Frontal cortex (tissue), 4 donors: ENCODE measurements at places on chromosomes 3 and 15. TPM values are rescaled to one million over a fixed set of nuclear protein-coding genes. Genes with fewer than 3 reads are reported as not detected.

GRCh38 chr3:43559961-43560360 is 61.9 kb downstream of the ANO10 start:
- no peak for DNase-seq

Gene ONECUT1
- total RNA-seq, result not detected

- no peak for DNase-seq
Observed at GRCh38 chr3:190319660-190320059, 2.6 kb downstream of the CLDN1 start.

DNA sequence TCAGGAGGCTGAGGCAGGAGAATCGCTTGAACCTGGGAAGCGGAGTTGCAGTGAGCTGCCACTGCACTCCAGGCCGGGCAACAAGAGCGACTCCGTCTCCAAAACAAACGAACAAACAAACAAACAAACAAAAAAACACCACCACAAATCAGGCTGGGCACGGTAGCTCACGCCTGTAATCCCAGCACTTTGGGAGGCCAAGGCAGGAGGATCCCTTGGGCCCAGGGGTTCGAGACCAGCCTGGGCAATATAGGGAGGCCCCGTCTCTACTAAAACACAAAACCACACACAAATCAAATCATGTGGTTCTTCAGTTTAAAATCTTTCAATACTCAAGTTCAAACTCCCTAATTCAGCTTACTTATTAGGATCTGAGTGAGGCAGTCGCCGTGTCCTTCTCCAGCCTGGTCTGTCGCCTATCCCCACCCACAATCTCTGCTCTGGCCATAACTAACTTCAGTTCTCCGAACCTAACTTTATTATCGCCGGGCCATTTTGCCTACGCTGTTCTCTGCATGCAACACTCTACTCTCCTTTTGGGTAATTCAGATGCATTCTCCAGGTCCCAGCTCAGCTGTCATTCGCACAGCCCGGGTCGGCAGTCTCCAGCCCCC is 660 bp upstream of the RTF1 start:
- no peak for DNase-seq

Gene GADL1
- 5.3 TPM for total RNA-seq

DNA sequence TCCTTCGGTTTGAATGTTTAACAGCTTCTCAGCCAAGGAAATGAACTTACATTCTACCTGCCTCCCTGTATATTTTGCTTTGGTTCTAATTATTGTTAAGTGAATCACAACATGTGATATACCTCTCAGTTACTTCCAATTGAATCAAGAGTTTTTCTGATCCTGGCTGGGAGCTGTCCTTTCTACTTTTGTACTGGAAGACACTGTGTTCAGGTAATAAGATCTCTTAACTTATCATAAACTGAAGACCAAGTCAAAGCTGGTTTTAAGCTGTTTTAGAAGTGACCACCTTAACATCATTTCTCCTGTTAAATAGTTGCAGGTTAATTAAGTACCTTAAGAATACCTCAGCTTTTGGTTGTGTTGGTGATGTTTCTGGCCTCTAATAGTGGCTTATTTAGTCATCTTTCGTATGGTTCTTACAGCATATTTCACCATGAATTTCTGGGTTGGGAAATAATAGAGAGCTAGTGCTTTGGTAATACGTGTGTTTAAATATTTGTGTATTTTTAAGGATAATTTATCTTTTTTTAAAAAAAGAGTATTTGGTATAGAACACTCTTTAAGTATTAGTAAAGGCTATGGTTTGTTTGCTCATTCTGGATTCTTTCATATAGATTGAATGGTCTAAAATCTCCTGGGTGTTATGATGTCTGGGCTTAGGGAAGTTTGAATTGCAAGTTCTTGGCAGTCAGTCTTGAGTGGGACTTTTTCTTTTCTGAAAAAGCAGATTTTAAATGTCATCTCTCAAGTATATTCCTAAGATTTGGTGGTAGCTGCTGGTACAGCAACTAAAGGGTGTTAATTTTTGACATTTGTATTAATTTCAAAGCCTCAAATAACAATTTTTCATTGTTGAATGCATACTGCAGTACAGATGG is 1.6 kb downstream of the RAB8B start:
- no peak for DNase-seq
